Astrocyte of the spinal cord (primary cell): ENCODE measurements at places on chromosomes 6 and 20.
A peak's percentile ranks its signal among the peaks of the same experiment; 100 is the strongest.

DNA sequence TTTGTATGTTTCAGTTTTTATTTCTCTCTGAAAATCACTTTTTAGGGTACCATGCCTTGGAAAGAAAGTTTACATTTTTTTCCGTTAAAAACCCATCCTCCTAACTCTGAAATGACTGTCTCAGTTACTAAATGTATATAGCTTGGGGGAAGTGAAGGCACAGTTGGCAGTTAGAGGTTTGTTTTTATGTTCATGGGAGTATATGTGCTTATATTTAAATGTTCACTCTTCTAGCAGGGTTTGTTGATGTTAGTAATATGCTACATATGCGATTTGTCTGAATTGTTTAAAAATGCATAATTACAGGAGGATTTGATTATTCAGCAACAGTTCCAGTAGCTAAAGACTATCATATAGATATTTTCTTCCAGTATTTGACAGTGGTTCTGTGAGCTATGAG is 31.1 kb downstream of the CDKAL1 start:
- no peak for DNase-seq

DNA sequence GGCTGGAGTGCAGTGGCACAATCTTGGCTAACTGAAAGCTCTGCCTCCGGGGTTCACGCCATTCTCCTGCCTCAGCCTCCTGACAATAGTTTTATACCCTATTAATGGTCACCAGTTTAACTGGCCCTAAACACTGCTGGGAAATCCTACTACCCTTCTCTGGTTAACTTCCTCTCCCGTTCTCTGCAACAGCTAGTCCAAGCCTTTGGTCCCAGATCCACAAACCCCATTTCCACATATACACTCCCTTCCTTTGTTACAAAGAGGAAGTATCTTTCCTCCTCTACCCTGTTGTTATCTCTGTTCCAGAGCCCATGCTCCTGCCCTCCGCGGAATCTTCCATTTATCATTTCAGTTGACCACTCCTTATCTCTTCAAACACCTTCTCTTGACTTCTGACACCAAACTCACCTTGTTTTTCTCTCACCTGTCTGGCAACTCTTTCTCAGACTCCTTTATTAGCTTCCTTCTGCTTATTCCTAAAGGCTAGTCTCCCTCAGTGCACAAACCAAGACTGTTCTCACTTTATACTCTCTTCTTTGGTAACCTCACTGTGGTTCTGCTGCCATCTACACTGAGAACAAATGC is 25.0 kb upstream of the TBC1D22B start:
- no peak for DNase-seq

DNA sequence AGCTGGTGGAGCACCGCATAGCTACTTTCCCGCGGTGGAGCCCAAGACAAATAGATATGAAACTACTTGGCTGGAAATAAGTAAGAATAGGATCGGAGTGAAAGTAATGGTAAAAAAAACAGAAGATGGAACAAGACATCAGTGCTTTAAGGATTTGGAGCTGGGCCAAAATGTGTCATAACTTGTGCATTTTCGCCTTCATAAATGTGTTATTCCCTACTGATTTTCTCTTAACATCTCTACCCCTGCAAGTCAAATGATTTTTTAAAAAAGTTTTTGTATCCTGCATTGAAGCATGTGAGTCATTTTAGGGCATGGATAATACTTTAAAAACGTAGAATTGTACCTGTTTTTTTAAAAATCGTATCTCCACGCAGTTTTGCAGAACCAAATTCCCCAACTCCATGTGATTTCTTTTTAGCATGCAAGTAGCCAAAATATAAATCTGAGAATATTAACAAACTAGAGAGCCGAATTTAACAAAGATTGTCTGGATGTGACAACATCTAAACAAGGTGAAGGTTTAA is 882 bp upstream of the FAM184A start:
- DNase-seq, result peak; percentile 46

DNA sequence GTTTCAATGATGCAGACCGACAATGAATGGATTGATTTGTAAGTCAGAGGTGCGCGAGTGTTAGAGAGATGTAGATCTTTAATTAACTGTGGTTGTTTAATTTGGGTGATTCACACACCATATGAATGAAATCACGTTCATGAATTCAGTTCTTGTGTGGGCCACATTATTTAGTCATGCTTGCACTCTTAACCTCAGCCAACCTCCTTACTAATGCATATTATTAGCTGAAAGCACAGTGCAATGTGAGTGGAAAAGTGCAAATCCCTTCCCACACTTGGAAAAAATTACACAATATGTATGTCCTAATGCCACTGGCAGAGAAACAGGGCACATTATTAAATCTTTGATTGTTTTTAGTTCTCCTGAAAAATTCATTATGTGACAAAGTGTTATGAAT is 512.5 kb downstream of the BCKDHB start:
- DNase-seq, result peak; percentile 32

GRCh38 chr20:52864916-52865605 is 107.1 kb upstream of the TSHZ2 start:
- DNase-seq, result no peak

DNA sequence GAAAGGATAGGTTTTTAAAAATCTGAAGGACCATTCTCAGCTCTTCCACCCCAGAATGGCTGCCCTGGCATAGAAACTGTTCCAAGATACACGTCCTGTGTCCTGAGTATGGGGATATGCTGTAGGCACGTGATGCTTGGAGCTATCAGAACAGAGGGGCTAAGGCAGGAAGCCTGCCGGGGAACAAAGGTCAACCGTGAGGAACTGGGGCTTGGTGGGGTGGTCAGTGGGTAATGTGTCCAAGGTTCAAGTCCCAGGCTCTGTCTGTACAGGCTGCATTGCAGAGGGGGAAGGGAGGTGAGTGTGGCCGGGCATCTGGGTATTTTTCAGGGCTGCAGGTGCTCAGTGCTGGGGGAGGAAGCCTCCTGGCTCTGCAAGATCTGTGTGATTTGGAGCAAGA is 479.6 kb upstream of the CHD6 start:
- DNase-seq, result no peak

- DNase-seq, result no peak
These were observed 251.1 kb downstream of the PAX1 start for GRCh38 chr20:21956591-21956990.

GRCh38 chr6:122363769-122364483 is 35.5 kb upstream of the HSF2 start:
- DNase-seq, result no peak

DNA sequence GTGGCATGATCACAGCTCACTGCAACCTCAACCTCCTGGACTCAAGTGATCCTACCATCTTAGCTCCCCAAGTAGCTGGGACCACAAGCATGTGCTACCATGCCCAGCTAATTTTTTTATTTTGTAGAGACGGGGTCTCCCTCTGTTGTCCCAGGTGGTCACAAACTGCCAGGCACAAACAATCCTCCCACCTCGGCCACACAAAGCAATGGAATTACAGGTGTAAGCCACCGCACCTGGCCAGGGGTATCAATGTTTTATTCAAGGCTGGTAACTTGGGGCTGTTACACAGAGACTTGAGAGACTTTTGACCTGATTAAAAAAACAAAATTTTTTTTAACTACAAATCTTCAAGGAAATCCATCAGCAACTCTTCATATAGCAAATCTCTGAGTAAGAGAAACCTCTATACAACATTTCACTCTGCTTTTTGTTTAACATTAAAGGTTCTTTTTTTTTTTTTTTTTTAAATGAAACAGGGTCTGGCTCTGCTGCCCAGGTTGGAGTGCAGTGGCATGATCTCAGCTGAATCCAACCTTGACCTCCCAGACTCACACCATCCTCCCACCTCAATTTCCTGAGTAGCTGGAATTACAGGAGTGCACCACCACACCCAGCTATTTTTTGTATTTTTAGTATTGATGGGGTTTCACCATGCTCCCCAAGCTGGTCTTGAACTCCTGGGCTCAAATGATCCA is 5.9 kb downstream of the EIF2S2 start:
- no peak for DNase-seq

GRCh38 chr20:3820901-3821727 is 767 bp downstream of the AP5S1 start:
- DNase-seq, result no peak

DNA sequence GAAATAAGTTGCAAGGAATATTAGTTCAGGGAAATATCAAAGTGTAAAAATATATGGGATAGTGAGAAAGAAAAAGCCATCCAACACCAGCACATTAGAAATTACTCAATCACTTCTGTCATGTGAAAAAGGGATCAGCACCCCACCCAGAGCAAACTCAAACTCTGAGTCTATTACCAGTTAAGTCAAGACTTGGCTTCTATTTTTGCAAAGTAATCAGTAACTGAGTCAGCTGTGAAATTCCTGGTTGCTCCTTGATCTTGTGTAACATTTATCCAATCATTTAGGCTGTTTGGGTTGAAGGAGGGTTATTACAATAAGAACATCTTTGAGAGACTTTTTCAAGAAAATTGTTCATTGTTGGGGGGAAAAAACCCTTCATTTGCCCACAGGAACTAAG is 51.2 kb downstream of the SLC22A23 start:
- DNase-seq, result peak; percentile 43

DNA sequence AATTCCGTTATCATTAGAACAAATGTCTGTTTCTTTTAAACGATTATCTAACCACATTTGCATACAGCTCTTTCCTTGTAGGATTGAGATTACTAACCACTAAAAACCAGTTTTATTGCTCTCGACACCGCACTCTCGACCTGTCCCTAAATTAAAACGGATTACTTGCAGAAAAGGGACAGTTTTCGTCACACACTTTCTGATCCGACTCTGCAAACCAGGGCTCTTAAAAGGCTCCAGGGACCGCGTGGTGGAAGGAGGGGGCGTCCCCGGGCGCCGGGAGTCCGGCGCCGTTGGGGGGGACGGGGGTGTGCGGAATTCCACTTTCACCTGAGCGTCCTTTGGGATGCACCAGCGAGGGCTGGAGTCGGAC is 731 bp downstream of the MAK start:
- peak; percentile 18 for DNase-seq

- DNase-seq, result no peak
These were observed 5.6 kb upstream of the PHACTR3 start for GRCh38 chr20:59598625-59599310.

- peak; percentile 58 for DNase-seq
These were observed 76.2 kb upstream of the FRMD1 start for GRCh38 chr6:168155193-168155592.

DNA sequence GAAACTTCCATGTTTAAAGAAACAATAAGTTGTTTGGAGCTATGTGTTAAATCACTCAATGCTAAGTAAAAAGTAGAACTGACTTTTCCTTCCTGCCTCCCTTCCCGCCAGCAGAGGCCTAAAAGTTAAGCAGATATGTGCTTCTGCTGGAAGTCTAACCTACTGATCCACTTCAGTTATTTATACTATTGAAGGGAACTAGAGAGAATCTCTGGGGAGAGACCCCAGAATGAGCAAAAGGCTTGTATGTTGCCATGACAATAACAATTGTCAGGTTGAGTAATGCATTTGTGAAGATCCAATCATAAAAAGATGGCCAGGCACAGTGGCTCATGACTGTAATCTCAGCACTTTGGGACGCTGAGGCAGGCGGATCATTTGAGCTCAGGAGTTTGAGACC is 24.7 kb downstream of the MGME1 start:
- DNase-seq, result no peak

- DNase-seq, result peak; percentile 51
These were observed 24.2 kb downstream of the FKBP1A start for GRCh38 chr20:1368448-1369199.

GRCh38 chr20:11852811-11853210 is 64.9 kb upstream of the BTBD3 start:
- DNase-seq, result no peak

DNA sequence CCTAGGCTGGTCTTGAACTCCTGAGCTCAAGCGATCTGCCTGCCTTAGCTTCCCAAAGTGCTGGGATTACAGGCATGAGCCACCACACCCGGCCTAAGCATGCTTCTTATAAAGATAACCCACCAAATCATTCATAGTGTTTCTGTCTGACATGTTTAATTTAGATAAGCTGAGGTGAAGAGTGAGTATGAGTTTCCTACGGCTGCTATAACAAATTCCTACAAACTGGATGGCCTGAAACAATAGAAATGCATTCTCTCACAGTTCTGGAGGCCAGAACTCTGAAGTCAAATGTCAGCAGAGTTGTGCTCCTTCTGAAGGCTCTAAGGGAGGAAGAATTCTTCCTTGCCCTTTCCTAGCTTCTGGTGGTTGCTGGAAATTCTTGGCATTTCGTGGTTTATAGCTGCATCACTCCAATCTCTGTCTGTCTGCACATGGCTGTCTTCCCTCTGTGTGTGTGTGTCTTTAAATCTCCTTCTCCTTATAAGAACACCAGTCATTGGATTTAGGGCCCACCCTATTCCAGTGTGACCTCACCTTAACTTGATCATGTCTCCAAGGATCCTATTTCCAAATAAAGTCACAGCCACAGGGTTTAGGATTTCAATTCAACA is 29.9 kb downstream of the MAPK13 start:
- peak; percentile 26 for DNase-seq

DNA sequence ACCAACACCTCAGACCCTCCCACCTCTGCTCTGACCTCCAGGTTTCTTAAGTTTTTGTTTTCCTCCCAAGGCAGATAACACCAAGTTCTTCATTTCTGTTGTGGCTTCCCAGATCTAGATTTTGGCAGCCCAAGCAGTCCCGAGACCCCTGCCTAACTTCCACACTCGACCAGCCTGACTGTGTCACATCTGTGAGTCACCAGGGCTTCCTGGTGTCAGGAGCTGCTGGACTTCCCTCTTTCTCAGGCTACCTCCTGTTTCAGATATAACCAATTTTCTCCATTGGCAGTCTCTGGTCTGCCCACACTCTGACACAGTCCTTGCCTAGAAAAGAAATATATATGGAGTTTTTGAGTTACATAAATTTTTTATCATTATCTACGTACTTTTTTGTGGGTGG is 46.1 kb upstream of the CCN6 start:
- no peak for DNase-seq

GRCh38 chr20:9916761-9917160 is 77.9 kb upstream of the PAK5 start:
- no peak for DNase-seq

DNA sequence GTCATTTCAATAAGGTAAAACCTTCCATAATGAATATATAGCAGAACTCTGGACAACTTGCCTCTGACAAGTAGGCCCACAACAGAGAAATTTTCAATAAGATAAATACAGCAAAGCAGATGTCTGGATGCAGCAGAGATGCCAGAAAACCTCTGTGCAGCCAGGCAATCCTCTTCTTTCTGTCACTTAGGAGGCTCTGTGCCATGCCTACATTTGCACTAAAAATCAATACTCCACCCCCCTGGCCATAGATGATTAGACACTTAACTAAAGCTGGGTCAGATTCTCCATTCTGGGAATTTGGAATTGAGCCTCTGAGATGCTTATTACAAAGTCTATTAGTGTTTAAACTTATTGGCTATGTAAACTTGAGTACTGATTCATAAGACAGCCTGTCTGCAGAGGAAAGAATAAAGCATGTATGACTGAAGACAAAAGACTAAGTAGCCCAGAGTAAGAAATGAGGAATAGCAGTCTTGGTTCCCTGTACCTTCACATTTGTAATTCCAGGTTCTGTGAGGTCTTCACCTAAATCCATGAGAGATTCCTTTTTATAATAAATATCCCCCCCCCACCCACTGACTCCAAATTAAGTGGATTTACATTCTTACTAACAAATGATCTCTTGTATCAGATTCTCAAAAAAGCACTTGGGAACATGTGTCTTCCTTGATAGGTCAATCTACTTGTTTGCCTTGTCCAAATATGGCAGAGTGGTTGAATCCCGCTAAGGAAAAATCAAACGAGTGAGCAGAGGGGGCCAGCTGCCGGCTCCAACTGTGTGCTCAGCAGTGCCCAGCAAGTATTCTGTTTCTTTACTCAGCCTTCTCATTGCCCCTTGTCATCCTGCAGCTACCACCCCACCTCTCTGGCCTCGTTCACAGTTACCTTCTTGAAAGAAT is 20.4 kb downstream of the MAN1A1 start:
- DNase-seq, result no peak

GRCh38 chr20:2302384-2303060 is 6.7 kb downstream of the TGM3 start:
- no peak for DNase-seq

GRCh38 chr6:3402310-3403237 is 54.3 kb downstream of the SLC22A23 start:
- no peak for DNase-seq
